ENCODE measurements at places on chromosomes 1 and 21.

DNA sequence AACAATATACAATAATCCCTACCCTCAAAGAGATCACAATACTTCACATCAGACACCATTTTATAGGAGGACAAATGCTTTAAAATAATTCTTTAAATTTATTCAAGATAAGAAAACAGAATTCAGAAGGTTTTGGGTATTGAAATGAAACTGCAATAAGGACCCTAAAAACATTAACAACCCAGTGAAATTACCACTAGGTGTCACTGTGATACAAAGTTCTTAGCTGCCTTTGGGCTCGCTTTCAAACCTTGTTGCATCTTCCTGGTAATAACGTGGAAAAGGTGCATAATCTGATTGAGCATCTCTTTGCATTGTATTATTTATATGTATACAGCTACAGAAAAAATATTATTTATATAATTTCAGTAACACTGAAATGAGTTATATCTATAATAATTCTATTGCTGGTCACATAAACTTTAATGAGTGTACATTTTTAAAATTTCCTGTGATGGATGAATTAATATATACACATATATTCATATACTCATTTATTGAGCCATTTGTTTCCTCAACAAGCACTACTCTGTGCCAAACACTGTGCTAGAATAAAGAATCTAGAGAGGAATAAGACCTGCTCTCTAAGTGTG lies 185.2 kb downstream of the FAF1 start:
- DNase-seq: no peak

DNA sequence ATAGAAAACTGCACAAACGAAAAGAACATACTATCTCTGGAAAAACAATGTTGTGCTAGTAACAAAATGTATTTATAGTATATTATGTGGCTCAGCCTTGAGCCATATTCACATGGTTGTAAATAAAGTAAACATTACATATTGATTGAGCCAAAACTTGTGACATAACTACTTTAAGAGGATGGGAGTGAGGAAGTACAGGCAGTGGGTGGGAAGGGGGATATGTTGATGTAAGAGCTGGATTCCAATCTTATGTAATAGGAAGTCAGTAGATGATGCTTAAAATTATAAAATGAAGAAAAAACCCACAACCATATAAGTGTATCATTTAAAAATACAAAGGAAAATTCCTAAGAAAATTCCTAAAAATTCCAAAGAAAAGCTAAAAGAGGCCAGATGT lies 42.7 kb downstream of the RHOU start:
- no peak for DNase-seq

DNA sequence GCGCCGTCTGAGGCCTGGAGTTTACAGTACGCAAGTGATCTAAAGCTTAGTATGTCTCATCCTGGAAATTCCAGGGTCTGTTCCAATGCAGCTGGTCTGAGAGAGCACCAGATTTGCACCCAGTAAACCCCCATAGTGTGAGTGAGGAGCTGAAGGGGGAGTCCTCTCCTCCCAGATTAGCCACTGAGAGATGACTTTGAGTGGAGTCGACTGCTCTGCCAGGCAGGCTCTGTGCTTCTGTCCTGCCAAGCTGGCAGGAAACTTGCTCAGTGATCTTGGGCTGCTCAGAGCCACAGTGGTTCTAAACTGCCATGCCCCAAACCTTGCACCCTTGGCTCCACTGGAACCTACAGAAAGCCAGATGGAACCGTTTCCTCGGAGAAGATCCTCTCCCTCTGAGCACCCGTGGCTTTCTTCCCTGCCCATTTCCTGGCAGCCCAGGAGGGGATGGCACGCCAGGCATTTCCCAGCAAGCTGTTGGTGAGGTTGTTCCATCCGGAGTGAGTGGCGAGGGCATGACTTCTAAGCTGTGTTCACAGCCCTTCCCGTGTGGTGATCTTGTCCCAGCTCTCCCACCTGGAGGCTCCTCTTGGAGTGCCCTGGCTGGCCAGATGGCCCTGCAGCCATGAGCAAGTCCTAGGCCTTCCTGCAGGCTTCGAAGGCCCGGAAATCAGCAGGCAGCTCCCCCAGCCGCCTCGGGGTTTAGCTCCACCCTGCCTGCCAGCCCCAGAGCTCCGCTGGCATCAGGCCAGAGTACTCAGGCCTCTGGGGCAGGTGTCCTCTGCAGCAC lies 125.9 kb upstream of the VAMP3 start:
- peak; percentile 55 for DNase-seq

- DNase-seq: no peak
Observed at GRCh38 chr1:94273111-94273510, 35.7 kb upstream of the ARHGAP29 start.

GRCh38 chr1:41427916-41428737 lies 56.4 kb downstream of the EDN2 start:
- DNase-seq: no peak

- no peak for DNase-seq
Observed at GRCh38 chr1:154686507-154686906, 78.5 kb upstream of the ADAR start.

DNA sequence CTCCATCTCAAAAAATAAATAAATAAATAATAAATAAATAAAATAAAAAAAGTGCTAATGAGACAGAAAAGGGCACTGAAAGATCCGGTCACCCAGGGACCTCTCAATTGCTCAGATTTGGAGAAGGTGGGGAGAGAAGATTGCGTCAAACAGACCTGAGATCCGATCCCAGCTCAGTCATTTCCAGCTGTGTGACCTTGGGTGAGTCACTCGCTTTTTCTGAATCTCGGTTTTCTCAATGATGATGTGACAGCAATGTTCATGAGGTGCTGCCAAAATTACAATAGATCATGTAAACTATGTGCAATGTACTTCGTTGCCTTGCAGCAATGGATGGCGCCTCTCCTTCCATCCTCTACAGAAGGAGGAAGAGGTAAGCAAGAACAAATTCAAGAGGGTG lies 11.1 kb upstream of the MEF2D start:
- DNase-seq: no peak

DNA sequence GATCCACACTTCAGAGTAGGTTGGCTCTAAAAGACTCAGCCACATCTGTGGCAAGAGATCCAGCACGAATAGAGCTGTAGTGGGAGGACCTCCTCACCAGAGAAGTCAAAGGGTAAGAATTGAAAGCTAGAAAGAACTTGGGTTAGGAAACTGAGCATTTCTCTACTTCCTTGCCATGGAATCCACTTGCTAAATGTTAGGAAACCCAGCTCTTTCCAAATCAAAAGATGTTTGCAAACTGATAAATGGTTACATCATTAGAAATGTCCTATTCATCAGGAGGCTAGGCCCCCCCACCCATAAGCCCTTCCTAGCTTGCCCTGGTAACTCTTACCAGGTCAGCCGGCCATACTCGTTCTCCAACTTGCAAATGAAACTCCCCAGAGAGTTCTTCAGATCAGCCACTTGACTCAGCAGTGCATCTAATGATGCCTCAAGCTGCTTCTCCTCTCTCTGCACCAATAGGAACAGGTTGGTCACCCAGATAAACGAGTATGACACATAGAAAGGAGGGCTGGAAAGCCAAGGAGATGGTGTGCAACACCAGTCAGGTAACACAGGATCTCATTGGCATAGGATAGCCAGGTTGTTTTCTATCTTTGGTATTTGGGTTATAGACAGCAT lies 1.5 kb downstream of the MED8 start:
- no peak for DNase-seq

GRCh38 chr1:3530086-3530925 lies 75.8 kb downstream of the ARHGEF16 start:
- no peak for DNase-seq

DNA sequence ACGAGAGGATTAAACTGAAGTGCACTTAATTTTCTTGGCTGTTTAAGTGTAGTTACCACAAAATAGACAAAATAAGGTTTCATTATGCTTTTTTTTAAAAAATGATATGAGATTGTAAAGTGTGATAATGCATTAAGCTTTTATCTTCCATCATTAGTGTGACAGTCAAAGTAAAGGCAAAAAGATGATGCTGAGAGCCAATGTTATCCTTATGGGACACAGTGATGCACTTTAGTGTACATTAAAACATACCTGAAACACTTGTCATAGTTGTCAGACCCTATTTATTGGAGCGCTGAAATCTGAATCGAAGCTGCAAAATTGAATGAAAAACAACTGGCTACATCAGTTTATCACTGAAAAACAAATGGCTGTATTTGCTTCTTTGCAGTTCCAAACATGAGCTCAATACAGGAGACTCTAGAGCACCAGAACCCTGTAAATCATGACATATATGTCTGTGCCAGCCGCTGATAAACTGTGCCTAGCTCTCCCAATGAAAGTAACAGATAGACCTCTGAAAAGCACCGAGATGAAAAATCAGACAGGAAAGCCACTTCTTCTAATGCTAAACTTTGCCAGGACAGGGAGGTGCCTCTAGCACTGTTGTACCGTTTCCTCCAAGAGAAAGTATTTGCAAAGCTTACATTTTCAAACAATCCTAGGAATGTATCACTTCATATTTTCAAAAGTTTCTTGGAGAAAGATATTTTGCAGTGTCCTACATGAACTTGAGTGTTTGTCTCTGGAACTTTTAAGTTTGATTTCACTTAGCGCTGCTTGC lies 120.7 kb upstream of the TMPRSS15 start:
- no peak for DNase-seq

- no peak for DNase-seq
Observed at GRCh38 chr1:43622471-43622870, 27.5 kb upstream of the KDM4A start.

All from NCI-H524 treated with DMSO at 0.1 percent for 48 hours (cell line).